CD4-positive, alpha-beta T cell (primary cell): ENCODE measurements at places on chromosomes 6 and 20. TPM values are rescaled to one million over a fixed set of nuclear protein-coding genes. Genes with fewer than 3 reads are reported as not detected.

DNA sequence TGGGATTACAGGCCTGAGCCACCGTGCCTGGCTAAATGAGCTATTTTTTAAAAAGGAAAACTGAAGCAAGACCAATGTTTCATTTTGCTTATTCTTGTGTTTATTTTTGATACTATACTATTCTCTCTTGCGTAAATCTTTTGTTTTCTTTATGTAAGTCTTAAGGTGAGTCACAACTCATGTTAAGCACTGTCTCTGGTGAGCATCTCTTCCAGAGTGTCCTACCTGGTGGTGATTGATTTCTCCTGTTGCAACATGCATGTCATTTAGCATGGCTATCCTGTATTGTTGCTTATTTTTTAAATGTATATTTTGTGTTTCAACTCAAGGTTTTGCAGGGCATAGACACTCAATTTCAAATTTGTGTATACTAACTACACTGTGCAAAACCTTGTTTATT, 336.0 kb downstream of the RFPL4B start:
- H3K4me1 ChIP-seq = no peaks in the 10 kb centered on the region
- H3K36me3 ChIP-seq = no peaks in the 10 kb centered on the region
- H3K27ac ChIP-seq = no peak overlapping the region
- no peak for DNase-seq
- H3K27me3 ChIP-seq = no peaks in the 10 kb centered on the region

DNA sequence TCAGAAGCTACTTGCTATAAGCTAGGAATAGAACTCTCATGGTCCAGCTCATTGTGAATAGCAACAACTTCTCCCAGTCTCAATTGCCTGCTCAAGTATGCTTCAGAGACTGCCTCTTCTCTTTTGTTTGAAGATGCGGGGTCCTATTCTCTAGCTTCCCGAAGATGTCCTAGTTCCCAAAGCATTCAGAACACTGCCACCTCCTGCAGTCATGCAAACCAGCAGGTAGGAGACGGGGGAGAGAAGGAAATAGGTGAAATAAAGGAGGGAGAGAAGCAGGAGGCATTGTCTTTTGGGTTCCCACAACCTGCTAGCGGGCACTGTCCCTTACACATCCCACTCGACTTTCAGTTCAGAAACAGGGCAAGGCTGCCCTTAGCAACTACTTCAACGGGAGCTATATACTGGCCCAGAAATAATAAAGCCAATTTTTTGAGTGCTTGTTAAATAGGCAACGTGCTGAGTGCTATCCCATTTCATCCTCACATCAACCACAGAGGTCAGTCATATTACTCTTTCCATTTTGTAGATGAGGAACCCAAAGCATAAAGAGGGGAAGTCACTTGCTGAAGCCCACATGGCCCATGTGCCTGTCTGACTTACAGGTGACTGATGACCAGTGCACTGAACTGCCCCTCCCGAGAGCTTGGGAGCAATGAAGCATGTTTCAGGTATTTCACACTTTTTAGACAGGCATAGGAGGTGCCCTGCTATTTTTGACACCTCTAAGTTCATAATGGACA, 61.9 kb upstream of the ATXN1 start:
- no peaks in the 10 kb centered on the region for H3K36me3 ChIP-seq
- no peak overlapping the region for H3K27ac ChIP-seq
- H3K4me3 ChIP-seq = no peak overlapping the region
- no peaks in the 10 kb centered on the region for H3K27me3 ChIP-seq
- H3K4me1 ChIP-seq = no peaks in the 10 kb centered on the region

DNA sequence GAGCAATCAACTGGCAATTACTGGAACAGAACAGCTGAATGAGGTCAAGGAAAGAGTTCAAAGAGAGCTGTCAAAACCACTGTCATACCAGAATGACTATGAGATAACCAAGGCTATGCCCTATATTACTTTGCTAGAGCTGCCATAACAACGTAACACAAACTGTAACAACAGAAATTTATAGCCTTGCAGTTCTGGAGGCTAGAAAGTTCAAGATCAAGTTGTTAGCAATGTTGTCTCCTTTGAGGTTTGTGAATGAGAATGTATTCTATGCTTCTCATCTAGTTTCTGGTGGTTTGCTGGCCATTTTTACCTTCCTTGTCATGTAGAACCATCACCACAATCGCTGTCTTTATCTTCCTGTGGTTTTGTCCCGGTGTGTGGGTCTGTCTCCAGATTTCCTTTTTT, 1323.0 kb upstream of the GJE1 start:
- DNase-seq = no peak
- no peaks in the 10 kb centered on the region for H3K4me1 ChIP-seq
- no peaks in the 10 kb centered on the region for H3K36me3 ChIP-seq
- no peak overlapping the region for H3K27ac ChIP-seq

DNA sequence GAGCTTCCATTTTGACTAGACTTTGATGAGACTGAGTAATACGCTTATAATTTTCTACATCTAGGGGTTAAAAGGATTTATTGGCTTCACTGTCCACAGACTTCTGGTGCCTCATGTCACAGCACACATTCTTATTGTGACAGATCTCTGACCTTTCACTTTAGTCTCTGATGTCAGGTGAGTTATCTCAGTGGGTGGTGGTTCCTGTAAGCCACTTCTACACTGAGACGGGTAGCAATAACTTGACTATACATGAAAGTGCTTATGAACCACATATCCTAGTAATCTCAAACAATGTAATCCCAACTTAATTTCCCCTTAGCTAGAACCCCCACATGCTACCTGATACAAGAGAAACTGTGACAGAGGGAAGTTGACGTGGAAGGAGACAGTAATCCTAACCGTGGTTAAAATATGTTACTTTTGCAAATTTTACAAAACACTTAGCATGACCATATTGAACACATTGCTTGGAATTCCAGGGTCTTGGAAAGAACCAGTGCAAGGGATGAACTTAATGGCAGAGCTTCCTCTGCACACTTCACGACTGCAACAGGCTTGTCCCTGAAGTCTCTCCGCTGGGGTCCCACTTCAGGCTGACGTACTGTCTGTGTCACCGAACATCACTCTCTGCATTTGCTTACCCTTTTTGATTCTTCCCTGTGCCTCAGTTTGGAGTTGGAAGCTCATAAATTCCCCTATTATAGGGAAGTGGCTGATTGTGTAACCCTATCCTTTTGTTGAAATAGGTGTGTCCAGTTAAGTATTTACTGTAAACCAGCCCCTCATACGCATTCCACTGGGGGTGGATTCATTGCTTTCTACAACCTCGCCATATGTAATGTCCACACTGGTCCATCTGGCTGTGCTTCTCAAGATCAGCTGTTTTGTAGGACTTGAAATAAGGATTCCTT, 6.4 kb upstream of the TRIM40 start:
- H3K27me3 ChIP-seq = peaks cover 55% of the 10 kb centered on the region
- H3K4me3 ChIP-seq = no peak overlapping the region
- no peak overlapping the region for H3K27ac ChIP-seq
- H3K4me1 ChIP-seq = peaks cover 13% of the 10 kb centered on the region

DNA sequence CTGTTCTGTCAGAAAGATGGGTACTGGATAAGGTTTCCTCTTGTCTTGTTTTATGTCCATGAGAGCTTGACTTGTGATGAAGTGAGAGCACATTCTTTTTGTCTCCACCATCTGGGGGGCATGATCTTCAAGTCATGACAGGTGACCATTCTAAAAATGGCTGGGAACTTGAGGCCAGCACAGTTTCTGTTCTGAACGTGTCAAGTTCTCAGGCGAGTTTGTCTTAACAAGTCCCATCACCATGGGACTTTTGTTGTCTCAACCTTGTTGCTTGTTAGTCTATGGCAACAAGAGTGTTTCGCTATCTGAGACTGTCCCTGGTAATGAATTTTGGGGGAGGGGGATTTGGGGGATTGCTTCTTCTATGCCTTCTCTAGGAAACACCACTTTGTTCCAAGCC, 25.6 kb upstream of the ENPP4 start:
- DNase-seq = no peak
- H3K36me3 ChIP-seq = no peaks in the 10 kb centered on the region
- no peaks in the 10 kb centered on the region for H3K4me1 ChIP-seq

GRCh38 chr6:143110572-143110971, 49.9 kb downstream of the AIG1 start:
- no peaks in the 10 kb centered on the region for H3K36me3 ChIP-seq
- no peak overlapping the region for H3K4me3 ChIP-seq
- DNase-seq = no peak

GRCh38 chr20:48769069-48769983, 58.5 kb downstream of the PREX1 start:
- H3K36me3 ChIP-seq = peaks cover 12% of the 10 kb centered on the region
- H3K4me1 ChIP-seq = peaks cover 91% of the 10 kb centered on the region
- H3K27ac ChIP-seq = peak overlapping the region; percentile 41
- H3K4me3 ChIP-seq = no peak overlapping the region
- H3K27me3 ChIP-seq = no peaks in the 10 kb centered on the region

GRCh38 chr6:150006961-150007464, 18.3 kb downstream of the RAET1L start:
- H3K27me3 ChIP-seq = peaks cover 23% of the 10 kb centered on the region
- H3K27ac ChIP-seq = no peak overlapping the region
- no peak overlapping the region for H3K4me3 ChIP-seq

DNA sequence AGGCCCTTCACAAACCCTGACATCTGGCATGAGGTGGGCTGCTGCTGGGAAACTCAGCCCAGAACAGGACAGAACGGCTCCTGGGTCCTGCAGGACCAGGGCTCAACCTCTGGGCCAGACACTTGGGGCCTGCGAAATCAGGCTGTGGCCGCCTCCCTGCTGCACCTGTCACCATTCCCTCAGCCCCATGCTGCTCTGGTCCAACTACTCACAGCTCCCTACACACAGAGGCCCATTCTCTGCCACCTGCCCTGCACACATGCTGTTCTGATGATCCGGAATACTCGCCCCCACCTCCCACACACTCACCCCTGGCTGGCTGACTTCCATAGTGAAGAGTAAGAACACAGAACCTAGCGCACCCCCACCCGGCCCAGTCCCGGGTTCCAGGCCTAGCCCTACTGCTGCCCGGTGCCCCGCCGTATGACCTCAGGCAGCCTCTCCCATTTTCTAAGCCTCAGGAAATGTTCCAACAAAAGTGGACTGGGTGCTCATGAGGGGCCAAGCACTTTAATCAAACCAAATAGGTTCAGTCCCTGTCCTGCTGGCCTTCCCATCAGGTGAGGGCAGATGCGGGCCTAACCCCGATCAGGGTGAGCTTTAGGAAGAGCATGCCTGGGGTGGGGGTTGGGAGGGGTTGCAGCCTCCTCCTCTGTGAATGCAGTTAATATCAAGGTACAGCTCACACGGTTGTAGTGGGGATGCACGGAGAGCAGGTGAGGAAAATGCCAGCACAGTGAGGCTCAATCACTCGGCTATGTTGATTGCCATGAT, 3.9 kb downstream of the PEDS1 start:
- no peaks in the 10 kb centered on the region for H3K27me3 ChIP-seq
- peaks cover 85% of the 10 kb centered on the region for H3K4me1 ChIP-seq
- peaks cover 9% of the 10 kb centered on the region for H3K36me3 ChIP-seq
- DNase-seq = no peak
- no peak overlapping the region for H3K4me3 ChIP-seq
- peak overlapping the region; percentile 29 for H3K27ac ChIP-seq

DNA sequence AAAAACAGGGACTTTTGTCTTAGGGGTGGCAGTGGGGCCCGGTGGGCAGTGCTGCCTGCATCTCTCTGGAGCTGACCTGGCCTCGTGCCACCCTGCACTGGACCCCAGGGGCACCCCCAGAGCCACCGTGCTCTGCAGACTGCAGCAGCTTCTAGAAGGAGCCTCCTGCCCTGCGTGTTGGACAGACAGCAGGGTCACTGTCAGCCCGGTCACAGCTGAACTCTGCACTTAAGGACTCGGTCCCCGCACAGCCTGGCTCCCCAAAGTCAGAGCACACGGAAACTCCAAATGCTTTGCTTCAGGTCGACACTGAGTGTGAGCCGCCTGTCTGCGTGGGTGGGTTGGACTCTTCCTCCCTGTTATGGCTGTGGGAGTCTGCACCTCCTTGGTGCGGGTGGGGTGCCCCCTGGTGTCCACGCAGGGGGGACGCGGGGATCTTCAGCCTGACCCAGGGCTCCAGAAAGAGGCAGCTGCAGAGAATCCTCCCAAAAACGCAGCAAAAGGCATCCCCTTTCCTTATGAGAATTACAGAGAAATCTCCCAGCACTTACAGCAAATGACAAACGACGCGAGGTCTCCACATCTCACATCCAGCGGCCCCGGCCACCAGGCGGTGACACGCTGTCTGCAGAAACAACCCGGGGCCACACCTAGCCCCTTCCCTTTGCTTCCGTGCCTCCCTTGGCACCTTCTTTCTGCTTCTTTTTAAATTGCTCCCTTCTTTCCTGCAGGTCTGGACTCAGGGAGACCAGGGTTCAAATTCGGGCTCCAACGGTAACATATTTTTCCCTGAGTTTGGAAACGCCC, 36.3 kb upstream of the DACT2 start:
- no peak for DNase-seq
- no peak overlapping the region for H3K27ac ChIP-seq
- no peaks in the 10 kb centered on the region for H3K27me3 ChIP-seq
- H3K4me1 ChIP-seq = no peaks in the 10 kb centered on the region

DNA sequence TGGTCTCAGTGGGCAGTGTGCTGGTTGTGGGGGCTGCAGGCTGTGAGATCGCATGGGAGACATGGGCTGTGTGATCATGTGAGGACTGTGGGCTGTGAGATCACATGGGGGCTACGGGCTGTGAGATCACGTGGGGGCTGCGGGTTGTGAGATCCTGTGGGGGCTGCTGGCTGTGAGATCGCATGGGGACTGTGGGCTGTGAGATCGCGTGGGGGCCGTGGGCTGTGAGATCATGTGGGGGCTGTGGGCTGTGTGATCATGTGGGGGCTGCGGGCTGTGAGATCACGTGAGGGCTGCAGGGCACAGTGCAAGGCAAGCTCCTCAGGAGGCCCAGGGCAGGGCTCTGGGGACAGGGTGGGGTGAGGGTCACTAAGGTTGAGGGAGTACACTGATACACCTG, 140.5 kb upstream of the CST7 start:
- H3K36me3 ChIP-seq = no peaks in the 10 kb centered on the region
- H3K27me3 ChIP-seq = no peaks in the 10 kb centered on the region
- H3K4me1 ChIP-seq = no peaks in the 10 kb centered on the region
- DNase-seq = no peak

Gene TGM6
- total RNA-seq = not detected

Gene OPRL1
- total RNA-seq = 1.2 TPM

Gene MDN1
- total RNA-seq = 40.3 TPM

Gene FAM217A
- not detected for total RNA-seq

Gene MUC21
- not detected for total RNA-seq

Gene CNPY3
- total RNA-seq = 43.8 TPM

Gene KCNK16
- total RNA-seq = not detected

Gene SMOC2
- total RNA-seq = not detected

Gene TCF15
- not detected for total RNA-seq

Gene APOM
- total RNA-seq = 4.2 TPM

Gene DEFB123
- not detected for total RNA-seq

Gene GABRR1
- total RNA-seq = not detected

Gene PBOV1
- not detected for total RNA-seq

Gene SOX18
- total RNA-seq = not detected

Gene PRICKLE4
- not detected for total RNA-seq
